ENCODE measurements at places on chromosomes 12 and 14.
A peak's percentile ranks its signal among the peaks of the same experiment; 100 is the strongest.

- DNase-seq = no peak
Observed at GRCh38 chr12:132774159-132774558, 12.5 kb upstream of the ANKLE2 start.

DNA sequence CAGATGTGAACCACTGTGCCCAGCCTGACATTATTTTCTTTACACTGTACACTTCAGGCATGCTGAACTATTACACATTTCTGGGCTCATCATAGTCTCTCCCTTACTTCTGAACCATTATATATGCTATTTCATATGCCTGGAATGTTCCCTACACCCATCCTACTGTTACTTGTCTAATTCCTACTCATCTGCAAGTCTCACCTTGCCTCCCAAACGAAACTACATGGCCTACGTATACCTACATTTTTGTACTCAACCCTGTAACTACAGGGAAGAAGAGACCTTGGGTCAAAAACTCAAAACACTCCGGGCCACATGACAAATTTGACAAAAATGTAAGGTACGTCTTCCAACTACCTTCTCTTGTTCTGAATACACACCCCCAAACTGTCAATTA lies 9.5 kb upstream of the EEA1 start:
- DNase-seq = no peak

- no peak for DNase-seq
Observed at GRCh38 chr12:64058541-64059265, 163.4 kb downstream of the KICS2 start.

GRCh38 chr12:89789862-89790261 lies 81.2 kb upstream of the ATP2B1 start:
- DNase-seq = peak; percentile 7

GRCh38 chr12:120301962-120302815 lies at the start of gene SIRT4:
Gene SIRT4, plus strand, starts transcription at chr12:120302321. Its CDS starts 1,241 bp downstream, at chr12:120303562.
- DNase-seq = peak; percentile 83

DNA sequence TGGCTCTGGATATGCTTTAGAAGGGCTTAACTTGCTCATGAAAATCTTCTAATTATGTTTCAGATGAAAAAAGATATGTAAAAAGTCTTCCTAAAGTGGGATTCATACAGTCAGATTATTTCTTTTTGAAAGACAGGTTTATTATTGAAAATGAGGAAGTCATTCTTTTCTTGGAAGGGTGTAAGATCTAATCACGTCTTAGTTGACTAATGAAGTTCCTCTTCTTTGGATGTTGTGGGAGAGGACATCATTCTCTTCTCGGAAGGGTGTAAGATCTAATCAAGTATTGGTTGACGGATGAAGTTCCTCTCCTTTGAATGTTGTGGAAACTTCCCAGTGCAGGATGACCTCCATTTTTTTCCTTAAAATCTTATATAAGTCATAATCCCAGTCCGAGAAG lies 74.9 kb downstream of the ALG10 start:
- no peak for DNase-seq

- no peak for DNase-seq
Observed at GRCh38 chr14:26987744-26988363, 390.0 kb upstream of the NOVA1 start.

DNA sequence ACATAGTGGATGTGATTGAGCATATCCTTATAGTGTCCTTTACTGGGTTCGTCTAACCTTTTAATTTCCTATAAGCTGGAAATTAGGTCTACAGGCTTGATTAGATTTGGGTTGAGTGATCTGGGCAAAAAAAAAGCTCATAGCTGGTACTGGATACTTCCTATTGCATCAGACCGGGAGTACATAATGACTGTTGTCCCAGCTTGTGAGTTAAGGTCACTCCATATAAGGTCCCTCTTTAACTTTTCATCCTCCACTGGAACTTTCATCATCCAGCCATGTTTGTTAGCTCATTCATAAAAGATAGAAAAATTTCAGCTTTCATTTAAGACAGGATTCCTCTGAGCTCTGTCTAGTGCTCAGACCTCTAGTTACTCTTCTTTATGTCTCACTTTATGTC lies 80.8 kb downstream of the C14orf132 start:
- DNase-seq = no peak

- no peak for DNase-seq
Observed at GRCh38 chr12:38919191-38919590, 13.8 kb upstream of the CPNE8 start.

DNA sequence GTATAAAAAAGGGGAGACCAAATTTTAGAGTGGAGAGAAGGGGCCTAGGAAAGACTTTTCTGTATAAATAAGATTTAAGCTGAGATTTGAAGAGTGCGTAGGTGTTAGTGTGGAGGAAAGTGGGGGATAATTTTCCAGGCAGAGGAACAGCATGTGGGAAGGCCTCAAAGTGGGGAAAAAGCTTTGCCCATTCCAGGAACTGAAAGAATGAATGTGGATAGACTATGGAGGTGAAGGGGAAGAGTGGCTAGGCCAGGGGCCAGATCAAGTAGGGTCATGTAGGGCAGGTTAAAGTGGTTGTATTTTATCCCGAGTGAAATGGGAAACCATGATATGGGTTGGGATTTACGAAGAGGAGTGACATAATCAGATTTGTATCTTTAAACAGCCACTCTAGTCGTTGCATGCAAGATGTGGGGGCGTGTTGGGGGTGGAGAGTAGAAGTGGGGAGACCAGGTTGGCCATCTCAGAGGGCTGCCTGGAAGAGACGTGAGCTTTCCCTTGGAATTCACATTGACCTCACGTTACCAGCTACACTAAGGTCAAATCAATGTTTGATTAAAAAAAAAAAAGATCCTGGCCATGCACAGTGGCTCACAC lies 3.3 kb downstream of the ZNF664 start:
- no peak for DNase-seq

DNA sequence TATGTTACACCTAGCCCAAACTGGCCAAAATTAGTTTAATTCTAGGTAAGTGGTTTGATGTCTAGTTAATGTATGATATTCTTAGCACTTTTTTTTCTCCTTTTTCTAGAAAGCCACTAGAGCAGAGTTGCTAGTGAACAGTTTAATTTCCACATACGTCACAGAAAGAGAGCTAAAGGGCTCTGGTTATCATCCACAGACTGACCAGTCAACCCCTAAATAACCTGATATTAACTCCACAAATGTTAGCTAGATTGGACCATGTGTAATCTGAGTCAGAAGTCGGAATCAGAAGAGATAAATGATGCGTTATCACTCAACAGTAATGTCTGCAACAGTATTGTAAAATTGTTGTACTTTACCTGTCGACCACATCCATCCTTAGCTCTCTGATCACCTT lies 74.9 kb downstream of the USP15 start:
- no peak for DNase-seq

- DNase-seq = no peak
Observed at GRCh38 chr14:23063601-23064000, 6.3 kb upstream of the CDH24 start.

- peak; percentile 46 for DNase-seq
Observed at GRCh38 chr12:51326698-51327439, 2.9 kb upstream of the BIN2 start.

- no peak for DNase-seq
Observed at GRCh38 chr14:39342768-39343167, 89.5 kb downstream of the FBXO33 start.
